ENCODE measurements at places on chromosomes 5 and 9.

- no peak for DNase-seq
These were observed 9.6 kb downstream of the LRRC8A start for GRCh38 chr9:128891321-128892220.

GRCh38 chr5:106443746-106444145 lies 1227.0 kb downstream of the EFNA5 start:
- DNase-seq = no peak

DNA sequence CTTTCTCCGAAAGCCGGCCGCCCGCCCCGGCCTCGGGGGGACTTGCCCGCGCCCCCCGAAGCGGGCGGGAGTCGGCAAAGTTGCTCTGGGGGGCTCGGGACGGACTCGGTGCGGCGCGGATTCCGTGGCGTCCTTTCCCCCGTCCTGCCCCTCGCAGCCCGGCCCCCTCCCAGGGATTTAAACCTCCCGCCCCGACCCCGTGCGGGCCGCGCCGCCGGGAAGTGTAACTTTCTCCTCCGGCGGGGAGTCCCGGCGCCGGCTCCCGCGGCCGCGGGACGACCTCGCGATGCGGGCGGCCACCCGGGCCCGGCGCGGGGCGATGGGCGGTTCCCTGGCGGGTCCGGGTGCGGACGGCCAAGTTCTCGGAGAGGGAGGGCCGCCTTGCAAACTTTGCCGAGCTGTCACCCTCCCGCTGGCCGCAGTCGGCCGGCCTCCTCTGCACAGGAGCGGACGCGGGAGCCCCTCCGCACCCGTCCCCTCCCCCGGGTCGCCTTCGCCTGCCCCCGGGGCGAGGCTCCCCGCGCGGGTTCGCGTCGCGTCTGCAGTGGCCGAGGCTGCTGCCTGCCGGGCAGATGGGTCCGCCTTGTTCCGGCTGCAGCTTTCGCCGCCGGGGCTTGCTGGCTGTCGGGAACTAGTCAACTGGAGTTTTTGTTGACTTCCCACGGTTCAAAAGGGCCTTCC lies 732 bp downstream of the PBX3 start:
- peak; percentile 49 for DNase-seq

- no peak for DNase-seq
These were observed 216.4 kb downstream of the EPB41L4A start for GRCh38 chr5:112202694-112203093.

- DNase-seq = no peak
These were observed 6.1 kb upstream of the CACFD1 start for GRCh38 chr9:133453651-133454050.

DNA sequence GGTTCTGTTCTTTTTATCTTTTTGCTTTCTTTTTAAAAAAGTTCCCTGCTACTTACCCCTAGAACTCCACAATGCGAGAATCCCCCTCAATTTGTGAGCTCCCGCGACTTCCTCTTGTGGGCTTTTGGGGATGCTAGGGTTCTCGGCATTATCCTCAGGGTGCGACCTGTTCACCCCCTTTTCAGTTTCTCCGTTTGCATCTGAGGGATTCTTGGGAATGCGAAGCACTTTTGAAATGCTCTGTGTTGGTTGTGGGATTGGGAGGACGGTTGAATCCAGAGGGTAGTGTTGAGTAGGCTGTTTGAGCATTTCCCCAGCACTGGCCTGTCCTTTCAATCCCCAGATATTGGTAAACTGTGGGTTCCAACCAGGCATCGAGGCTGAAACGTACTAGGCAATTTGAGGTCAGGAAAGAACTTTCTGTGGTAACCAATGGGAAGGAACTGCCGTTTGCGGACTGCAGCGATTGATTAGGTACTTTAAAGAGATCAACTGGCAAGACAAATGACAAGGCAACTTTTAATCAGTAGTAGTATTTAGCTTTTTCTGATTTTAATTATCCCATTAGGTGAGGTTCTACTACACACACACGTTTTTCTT lies 415 bp downstream of the XRCC4 start:
- DNase-seq = no peak

- DNase-seq = no peak
These were observed 39.2 kb downstream of the RCL1 start for GRCh38 chr9:4831944-4832343.

DNA sequence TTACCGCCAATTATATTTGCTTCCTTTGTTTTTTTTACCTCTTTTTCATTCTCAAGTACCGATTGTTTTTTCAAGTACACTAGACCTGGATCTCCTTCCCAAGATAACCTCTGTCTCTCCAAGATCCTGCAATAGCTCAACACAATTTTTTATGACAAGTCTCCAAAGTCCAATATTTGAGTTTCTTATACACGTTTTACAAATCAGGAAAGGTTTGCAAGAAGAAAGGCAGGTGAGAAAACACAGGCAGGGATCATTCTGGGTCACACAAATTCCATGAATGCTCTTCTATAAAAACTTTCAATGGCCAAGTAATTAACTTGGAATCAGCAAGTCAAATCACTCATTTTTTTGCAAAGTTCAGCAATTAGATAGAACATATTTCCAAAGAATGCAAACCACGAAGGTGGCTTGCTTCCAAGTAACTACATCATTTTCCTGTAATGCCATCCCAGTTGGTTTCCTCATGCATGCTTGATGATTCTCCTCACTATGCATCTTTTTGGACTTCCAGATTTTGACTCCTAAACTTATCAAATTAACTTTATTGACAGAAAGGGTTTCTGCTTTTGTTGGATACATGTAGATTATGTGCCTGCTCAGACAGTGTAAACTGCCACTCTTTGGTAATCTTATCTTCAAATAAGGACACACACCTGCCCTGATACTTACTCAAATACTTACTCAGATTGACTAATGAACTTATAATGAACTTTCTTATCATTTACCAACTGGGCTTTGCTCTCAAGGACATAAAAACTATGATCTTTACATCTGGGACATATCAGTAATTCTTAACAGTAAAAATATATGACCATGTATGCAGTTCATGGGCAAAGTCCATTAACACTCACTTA lies 24.7 kb upstream of the IFNE start:
- DNase-seq = no peak

DNA sequence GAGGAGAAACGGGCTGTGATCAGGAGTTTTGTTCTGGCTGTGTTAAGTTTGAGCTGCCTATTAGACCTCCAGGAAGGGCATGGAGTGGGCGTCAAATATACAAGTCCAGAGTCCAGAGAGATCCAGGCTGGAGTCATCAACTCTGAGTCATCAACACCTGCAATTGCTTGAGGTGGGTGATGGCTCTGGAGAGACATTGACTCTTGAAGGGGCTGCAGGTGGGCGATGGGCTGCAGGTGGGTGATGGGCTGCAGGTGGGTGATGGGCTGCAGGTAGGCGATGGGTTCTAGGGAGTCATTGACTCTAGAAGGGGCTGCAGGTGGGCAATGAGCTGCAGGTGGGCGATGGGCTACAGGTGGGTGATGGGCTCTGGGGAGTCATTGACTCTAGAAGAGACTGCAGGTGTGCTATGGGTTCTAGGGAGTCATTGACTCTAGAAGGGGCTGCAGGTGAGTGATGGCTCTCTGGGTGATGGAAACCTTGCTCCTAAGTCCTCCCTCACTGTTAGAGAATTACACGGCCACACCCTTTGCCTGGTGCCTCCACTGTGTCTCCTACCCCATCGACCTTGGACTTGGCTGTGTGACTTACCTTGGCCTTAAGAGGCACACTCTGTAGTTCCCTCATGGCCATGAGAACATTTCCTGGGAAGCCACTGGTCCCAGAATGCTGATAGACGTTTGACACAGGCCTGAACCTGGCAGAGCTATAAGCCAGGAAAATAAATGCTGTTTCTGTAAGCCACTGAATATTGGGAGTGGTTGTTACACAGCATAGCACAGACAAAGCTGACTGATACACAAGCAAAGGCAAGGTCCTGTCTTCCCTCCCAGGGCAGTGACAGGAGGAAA lies 10.4 kb upstream of the FIBCD1 start:
- no peak for DNase-seq

DNA sequence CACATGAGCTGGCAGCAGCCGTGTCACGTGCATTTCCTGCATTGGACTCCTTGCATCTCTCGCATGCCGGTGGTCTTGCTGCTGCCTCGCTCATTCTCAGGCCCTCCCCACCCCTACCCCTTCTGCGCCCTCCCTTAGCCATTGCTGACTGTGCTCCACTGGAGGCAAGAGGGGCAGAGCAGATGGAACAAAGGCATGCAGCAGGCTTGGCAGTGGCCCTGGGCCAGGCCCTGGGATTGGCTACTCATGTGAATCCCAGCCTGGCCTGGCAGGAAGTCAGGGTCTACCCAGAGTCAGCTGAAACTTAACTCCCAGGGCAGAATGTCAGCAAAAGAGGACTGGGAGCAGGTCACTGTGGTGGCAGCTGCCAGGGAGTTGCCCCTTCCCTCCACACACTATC lies 62.3 kb downstream of the TSTD2 start:
- DNase-seq = no peak

GRCh38 chr9:35211854-35212253 lies 50.0 kb downstream of the UNC13B start:
- DNase-seq = no peak
